ENCODE measurements at places on chromosomes 11 and 22.

- peak; percentile 2 for DNase-seq
Measured at GRCh38 chr11:114563077-114563476, 3.4 kb upstream of the NXPE1 start.

DNA sequence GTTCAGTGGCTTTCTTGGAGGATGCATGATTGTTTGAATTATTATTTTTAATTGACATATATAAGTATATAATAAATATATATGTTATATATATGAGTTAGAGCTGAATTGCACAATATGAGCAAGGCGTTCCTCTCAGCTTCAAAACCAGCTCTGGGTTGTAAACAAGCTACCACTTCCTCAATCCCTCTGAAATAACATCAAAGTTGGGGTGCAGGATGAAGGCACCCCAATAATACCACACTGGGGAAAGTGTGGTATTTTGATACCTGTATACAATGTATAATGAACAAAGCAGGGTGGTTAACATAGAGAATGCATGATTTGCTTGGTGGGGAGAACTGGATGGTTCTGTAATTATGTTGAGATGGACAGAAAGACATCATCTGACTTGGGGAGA, 1.7 kb upstream of the SORL1 start:
- DNase-seq: no peak

DNA sequence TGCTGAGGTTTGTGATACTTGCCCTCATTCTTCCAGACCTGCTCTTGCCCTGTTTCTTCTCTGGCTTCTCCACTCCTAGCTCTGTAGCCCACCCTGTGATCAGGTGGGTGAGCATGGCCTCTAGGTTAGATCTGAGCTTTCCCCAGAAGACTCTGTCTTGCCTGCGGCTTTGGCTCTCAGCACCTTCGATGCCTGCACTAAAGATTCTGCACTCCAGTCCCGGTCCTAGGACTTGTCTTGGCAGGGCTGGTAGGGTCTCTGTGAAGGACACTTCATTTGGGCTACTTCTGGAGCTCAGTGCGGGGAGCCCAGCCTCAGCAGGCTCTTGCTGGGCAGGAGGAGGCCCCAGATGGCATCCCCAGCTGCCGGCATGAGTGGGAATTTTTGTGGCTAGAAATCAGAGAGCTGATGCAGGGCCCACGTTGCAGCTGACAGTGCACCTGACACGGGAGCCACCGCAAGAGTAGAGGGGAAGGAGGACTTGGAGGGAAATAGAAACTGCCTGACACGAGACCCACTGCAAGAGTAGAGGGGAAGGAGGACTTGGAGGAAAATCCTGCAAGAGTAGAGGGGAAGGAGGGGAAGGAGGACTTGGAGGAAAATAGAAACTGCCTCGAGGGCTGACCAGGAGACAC, 226.9 kb upstream of the B3GAT1 start:
- no peak for DNase-seq

DNA sequence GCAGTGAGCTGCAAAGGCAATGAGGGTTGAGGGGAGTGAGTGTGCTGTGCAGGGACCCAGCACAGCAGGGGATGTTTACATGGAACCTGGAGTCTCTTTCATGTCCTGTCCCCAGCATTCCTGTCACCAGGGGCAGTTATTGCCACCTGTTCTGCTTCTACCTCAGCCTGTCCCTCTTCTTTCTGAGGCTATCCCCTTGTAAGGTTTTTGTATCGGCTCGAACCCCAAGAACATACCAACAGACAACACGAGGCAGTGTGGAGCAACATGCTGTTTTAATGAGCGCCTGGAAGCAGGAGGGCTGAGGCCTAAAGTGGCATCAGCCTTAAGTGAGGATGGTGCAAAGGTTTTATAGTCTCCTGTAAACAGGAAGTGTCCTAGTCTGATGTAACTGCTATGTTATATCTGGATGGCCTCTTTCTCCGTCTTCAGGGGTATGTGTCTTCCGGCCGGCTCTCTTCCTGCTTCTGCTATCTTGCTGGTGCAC, 3.9 kb downstream of the SCGB2A2 start:
- no peak for DNase-seq

- DNase-seq: no peak
Measured at GRCh38 chr22:48320048-48320682, 1507.5 kb downstream of the BRD1 start.

- no peak for DNase-seq
Measured at GRCh38 chr11:64859542-64860414, 15.3 kb upstream of the CDC42BPG start.

DNA sequence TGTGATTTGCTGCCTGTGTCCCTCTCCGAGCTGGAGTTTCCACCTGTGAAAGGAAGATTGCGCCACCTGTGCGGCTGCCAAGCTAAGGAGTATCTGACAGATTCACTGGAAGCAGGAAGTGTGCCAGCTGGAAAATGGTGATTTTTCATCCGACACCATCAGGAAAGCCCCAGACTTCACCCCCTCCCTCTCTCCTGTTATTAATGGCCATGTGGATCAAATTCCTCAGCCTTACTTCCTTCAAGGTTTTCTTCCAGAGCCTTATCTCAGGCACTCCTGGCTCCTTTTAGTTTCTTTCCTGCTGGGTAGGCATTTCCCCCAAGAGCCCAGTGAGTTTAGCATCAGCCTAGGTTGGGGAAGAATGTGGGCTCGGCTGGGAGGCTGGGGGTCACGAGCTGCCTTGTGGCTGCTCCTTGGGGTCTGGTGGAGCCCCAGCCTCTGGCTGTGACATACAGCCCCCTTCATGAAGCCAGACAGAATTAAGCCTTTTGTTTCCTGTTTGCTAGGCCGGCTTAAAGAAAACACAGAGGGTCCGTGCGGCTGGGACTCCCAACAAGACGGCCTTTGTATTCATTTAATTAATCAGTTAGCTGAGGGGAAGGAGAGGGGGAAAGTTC, 37.1 kb downstream of the PKNOX2 start:
- peak; percentile 33 for DNase-seq

- DNase-seq: no peak
Measured at GRCh38 chr11:80188076-80188627, 747.3 kb upstream of the TENM4 start.

- DNase-seq: peak; percentile 9
Measured at GRCh38 chr22:44603767-44604166, 98.2 kb upstream of the PRR5 start.

DNA sequence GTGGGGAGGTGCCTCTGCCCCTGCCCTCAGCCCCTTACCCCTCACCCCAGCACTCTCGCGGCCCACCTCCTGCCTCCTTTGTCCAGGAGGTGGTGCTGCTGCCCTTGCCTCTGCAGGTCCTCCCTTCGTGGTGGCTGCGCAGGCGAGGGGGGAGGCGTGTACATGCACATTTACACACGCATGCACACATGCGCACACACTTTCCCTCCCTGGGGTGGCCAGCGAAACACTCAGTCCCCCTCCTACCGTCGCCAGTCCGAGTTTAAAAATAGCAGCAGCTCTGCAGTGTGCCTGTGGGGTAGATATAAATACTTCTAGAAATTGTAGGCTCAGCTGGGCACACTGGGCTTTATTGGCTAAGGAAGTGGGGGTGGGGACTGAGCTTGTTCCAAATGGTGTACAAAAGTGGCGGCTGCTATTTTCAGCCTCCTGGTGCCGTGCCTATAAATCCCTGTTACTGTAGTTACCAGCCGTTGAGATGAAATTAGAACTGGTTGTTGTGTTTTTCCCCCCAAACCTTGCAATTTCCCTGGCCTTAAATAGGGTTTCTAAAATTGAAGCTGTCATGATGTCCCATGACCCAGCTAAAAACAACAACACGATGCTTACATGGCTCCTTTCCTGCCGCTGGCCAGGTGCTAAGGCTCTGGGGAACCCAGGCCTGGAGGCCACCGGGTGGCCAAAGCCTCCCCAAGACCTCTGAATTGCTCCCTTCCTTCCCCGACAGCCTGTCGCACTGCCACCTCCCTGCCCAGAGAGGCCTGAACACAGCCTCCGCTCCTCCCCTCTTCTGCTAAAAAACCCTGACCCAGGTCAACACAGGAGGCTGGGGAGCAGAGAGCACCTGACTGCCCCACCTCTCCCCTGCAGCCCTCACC, 12.4 kb downstream of the PICK1 start:
- peak; percentile 48 for DNase-seq

GRCh38 chr22:40498420-40499208, 128.2 kb downstream of the SGSM3 start:
- DNase-seq: peak; percentile 97

GRCh38 chr11:114243461-114244372, 52.5 kb upstream of the NNMT start:
- DNase-seq: peak; percentile 24

- DNase-seq: no peak
Measured at GRCh38 chr22:26318975-26319374, 110.1 kb upstream of the ASPHD2 start.

GRCh38 chr11:10490398-10491241, 35.6 kb downstream of the AMPD3 start:
- peak; percentile 92 for DNase-seq

GRCh38 chr22:22178992-22179391, 65.6 kb upstream of the VPREB1 start:
- DNase-seq: no peak

GRCh38 chr11:1640076-1640946, 10.7 kb downstream of the KRTAP5-5 start:
- DNase-seq: peak; percentile 30

DNA sequence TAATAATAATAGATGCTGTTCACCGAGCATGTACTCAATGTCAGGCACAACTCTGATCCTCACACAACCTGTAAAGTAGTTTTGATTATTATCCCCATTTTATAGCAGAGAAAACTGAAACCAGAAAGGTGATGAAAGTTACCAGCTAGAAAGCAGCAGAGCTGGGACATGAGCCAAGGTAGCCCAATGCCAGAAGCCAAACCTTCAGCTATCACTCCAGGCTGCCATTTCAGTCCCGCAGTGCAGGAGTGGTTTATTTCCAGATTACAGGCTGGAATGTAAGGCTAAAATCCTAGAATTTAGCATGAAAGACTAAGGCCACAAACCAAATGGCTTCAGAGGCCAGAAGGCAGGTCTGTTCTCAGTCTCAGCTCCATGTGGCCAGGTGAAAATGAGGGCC, 108.8 kb downstream of the TENM4 start:
- peak; percentile 11 for DNase-seq

DNA sequence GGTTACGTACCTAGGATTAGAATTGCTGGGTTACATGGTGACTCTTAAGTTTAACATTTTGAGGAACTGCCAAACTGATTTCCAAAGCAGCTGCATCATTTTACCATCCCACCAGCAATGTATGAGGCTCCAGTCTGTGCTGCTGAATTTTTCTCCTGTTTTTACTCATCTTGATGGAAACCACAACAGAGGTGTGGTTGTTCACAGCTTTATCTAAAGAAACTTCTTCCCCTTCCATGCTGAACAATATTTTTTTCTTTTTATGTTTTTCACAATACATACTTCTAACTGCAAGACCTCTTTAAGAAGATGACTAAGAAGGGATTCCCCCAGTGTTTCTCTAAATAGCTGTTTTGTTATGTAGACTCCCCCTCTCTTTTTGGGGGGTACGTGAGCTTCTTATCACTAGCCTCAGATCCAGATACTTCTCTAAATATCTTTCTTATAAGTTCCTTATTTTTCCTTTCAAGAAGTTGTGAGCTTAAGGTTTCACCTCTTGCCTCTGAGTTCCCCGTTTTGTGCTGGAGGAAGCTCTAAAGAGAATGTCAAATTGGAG, 24.0 kb downstream of the TCP11L1 start:
- DNase-seq: peak; percentile 60

GRCh38 chr11:1281974-1282365, 27.5 kb downstream of the TOLLIP start:
- DNase-seq: no peak

DNA sequence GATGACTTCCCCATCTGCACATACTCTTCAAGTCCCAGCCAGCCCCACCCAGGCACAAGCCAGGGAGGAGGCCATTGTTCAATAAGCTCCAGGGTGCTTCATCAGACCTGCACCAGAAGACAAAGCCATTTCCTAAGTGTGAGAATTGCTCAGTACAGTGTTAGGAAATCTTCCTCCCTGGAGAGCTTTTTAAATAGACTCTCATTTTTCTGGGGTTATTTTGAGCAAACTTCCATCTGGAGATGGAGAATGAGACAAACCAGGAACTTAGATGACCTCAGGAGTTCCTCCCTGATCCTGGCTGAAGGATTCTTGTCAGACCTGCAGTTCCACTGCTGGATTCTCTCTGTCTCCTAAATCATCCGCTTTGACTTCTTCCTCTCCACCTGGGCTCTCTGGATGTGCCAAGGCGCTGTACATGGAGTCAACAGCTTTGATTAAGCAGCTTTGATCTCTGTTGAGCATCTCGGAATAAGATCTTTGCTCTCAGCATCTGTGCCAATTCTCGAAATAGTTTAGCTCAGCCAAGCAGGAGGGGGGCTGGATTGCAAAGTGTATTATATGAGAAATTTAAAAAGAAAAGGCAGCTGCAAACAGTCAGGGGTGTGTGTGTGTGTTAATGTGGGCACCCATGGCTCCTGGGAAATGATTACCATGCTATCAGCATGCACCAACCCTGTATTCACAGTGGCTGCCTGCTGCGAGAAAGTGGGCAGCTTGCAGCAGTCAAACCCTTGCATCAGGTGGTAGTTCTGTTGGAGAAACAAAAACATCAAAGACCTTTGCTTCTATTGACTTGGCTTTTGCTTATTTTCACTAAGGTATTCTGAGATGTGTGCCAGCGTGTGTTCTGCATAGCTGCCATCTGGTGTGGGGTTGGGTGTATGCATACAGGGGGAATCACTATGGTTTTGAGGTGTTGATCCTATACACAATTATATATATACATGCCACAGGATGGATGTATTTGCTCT, 70.2 kb upstream of the NAV2 start:
- DNase-seq: no peak

GRCh38 chr22:38271927-38272372, 860 bp downstream of the TMEM184B start:
- DNase-seq: peak; percentile 20

GRCh38 chr22:38655519-38656255, 505 bp downstream of the FAM227A start:
- peak; percentile 22 for DNase-seq

DNA sequence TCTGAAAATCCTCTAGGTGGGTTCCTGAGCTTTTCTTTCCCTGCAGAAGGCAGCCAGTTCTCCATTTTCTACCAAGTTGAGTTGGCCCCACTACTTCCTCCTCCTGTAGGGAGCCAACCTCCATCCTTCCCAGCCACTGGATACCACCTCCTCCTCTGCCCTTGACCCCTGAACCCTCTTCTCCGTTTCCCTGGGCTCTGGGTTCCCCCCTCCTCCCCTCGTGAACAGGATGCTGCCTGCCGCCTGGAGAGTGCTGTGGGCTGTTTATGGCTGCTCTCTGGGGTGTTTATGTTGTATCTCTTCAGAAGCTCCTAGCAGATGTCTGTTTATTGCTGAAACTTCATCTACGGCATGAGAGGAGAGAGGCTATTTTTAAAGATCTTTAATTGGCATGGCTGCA, 8.6 kb downstream of the MICAL2 start:
- no peak for DNase-seq
